ENCODE measurements at places on chromosomes 1 and 21. TPM values are rescaled to one million over a fixed set of nuclear protein-coding genes. Genes with fewer than 3 reads are reported as not detected.
A peak's percentile ranks its signal among the peaks of the same experiment; 100 is the strongest.

GRCh38 chr1:34889705-34890104, 30.2 kb upstream of the SMIM12 start:
- H3K36me3 ChIP-seq: no peaks in the 10 kb centered on the region
- DNase-seq: no peak
- H3K27ac ChIP-seq: no peak overlapping the region

GRCh38 chr1:45328680-45329079, 2.0 kb downstream of the HPDL start:
- peaks cover 44% of the 10 kb centered on the region for H3K36me3 ChIP-seq
- H3K27ac ChIP-seq: no peak overlapping the region
- H3K27me3 ChIP-seq: no peaks in the 10 kb centered on the region

DNA sequence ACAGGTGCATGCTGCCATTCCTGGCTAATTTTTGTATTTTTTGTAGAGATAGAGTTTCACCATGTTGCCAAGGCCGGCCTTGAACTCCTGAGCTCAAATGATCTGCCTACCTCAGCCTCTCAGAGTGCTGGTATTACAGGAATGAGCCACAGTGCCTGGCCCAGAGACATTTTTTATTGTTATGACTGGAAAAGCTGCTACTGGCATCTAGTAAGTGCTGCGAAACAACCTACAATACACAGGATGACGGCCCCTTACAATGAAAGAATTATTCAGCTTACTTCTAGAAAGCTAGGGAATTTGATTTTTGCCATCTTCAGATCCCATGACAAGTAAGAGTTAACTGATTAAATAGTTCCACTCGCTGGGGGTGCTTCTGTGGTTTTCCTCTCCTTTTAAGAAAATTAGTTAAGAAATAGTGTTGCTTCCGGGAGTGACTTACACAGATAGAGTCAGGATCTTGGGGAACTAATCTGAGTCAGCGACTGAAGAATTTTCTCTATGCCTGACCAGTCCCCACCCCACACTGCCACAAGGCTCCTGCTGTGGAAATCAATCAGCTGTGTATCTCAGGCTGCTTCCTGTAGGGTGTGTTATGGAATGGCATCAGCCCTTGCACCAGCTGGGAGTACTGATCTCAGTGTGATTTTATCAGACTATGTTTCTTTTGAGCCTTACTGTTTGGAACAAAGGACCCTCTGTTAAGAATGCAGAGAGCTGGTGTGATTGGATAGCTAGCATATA, 93.0 kb upstream of the BMP8A start:
- peak; percentile 36 for DNase-seq
- H3K27ac ChIP-seq: peak overlapping the region; percentile 46
- H3K36me3 ChIP-seq: no peaks in the 10 kb centered on the region

- no peak for DNase-seq
- no peaks in the 10 kb centered on the region for H3K4me1 ChIP-seq
- H3K27me3 ChIP-seq: no peaks in the 10 kb centered on the region
- H3K4me3 ChIP-seq: no peak overlapping the region
- no peak overlapping the region for H3K27ac ChIP-seq
- H3K36me3 ChIP-seq: no peaks in the 10 kb centered on the region
Measured at GRCh38 chr21:26769613-26770188, 75.5 kb downstream of the ADAMTS1 start.

DNA sequence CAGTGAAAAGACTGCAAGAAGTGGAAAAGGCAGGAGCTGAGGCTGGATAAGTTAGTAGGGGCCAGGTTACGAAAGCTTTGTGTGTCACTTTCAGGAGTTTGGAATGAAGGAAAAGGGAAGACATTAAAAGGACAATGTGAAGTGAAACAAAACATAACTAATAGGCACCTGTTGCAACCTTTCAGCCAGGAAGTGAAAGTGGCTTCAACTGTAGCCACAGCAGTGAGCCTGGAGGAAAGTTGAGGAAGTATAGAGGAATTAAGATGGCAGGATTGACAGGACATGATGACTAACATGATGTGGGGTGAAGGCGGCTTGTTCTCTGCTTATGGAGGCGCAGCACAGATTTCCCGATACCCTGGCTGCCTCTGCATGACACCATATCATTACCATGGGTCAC, 68.9 kb downstream of the C4BPA start:
- H3K4me1 ChIP-seq: no peaks in the 10 kb centered on the region
- no peaks in the 10 kb centered on the region for H3K36me3 ChIP-seq
- no peak overlapping the region for H3K4me3 ChIP-seq
- no peak overlapping the region for H3K27ac ChIP-seq
- H3K27me3 ChIP-seq: no peaks in the 10 kb centered on the region

DNA sequence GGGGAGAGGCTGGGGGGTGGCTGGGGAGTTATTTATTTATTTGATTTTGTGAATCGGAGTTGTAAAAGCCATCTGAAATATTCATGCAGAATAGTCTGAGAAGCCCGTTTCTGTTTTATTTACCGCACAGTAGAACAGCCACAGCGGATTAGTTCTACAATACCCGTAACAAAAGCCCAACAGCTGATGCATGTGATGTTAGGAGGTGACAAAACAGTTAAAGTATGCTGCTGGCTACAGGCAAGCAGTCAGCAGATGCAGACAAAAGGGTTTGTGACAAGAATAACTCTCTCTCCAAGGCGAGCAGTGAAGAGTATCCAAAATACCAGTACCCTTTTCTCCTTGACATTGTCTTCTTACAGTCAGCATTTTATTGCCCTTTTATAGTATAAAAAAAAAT, 42.0 kb downstream of the PROX1 start:
- H3K4me3 ChIP-seq: no peak overlapping the region
- no peaks in the 10 kb centered on the region for H3K27me3 ChIP-seq
- no peak for DNase-seq
- no peaks in the 10 kb centered on the region for H3K36me3 ChIP-seq
- H3K27ac ChIP-seq: peak overlapping the region; percentile 93

GRCh38 chr1:18636596-18637508, 6.2 kb downstream of the PAX7 start:
- peaks cover 99% of the 10 kb centered on the region for H3K27me3 ChIP-seq
- H3K36me3 ChIP-seq: no peaks in the 10 kb centered on the region
- no peak for DNase-seq
- no peak overlapping the region for H3K27ac ChIP-seq

- no peaks in the 10 kb centered on the region for H3K36me3 ChIP-seq
- H3K27me3 ChIP-seq: no peaks in the 10 kb centered on the region
- DNase-seq: no peak
- peak overlapping the region; percentile 57 for H3K27ac ChIP-seq
- H3K4me3 ChIP-seq: peak overlapping the region; percentile 76
Measured at GRCh38 chr1:161304927-161305866, 4.6 kb downstream of the MPZ start.

- no peaks in the 10 kb centered on the region for H3K36me3 ChIP-seq
- no peaks in the 10 kb centered on the region for H3K27me3 ChIP-seq
- DNase-seq: peak; percentile 21
- H3K4me3 ChIP-seq: no peak overlapping the region
- H3K27ac ChIP-seq: no peak overlapping the region
Measured at GRCh38 chr1:1914101-1914970, 724 bp upstream of the CALML6 start.

DNA sequence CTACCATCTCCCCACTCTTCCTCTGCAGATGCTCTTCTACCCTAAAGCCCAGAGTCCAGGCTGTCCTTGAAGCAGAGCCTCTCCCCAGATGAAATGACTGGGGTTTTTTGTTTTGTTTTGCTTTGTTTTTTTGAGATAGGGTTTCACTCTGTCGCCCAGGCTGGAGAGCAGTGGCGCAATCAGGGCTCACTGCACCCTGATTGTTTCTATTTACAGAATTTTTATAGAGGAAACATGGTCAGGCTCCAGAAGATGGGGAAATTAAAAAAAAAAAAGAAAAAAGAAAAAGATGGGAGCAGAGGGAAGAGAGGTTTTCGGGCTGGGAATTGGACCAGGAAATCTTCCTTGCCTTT, 43.7 kb upstream of the ZNF281 start:
- H3K36me3 ChIP-seq: no peaks in the 10 kb centered on the region
- no peaks in the 10 kb centered on the region for H3K4me1 ChIP-seq
- H3K27ac ChIP-seq: no peak overlapping the region
- no peak for DNase-seq
- H3K27me3 ChIP-seq: no peaks in the 10 kb centered on the region
- no peak overlapping the region for H3K4me3 ChIP-seq

GRCh38 chr1:57485643-57486042, 61.8 kb upstream of the DAB1 start:
- no peak overlapping the region for H3K27ac ChIP-seq
- no peaks in the 10 kb centered on the region for H3K27me3 ChIP-seq
- no peaks in the 10 kb centered on the region for H3K4me1 ChIP-seq

- no peak overlapping the region for H3K4me3 ChIP-seq
- H3K36me3 ChIP-seq: no peaks in the 10 kb centered on the region
- no peak for DNase-seq
- H3K27me3 ChIP-seq: peaks cover 4% of the 10 kb centered on the region
- H3K4me1 ChIP-seq: no peaks in the 10 kb centered on the region
Measured at GRCh38 chr1:236400061-236400603, 6.0 kb downstream of the EDARADD start.

GRCh38 chr21:44272284-44272858, 10.7 kb upstream of the DNMT3L start:
- no peak overlapping the region for H3K4me3 ChIP-seq
- H3K27ac ChIP-seq: no peak overlapping the region
- no peaks in the 10 kb centered on the region for H3K27me3 ChIP-seq
- H3K4me1 ChIP-seq: no peaks in the 10 kb centered on the region
- no peaks in the 10 kb centered on the region for H3K36me3 ChIP-seq

DNA sequence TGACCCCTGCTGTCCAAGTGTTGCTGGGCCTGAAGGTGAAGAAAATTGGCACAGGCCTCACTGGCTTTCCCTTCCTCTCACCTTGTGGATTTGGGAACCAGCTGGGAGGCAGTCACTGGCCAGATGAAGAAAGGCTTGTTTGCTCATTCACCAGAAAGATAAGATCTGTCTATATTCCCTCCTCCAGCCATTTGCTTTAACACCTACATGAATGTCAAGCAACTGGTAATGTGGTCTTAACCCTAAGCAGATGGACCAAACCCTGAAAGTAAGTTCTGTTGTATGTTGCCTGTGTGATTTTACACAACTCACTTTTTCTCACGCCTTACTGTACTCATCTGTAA, 10.3 kb upstream of the SRRM1 start:
- peaks cover 5% of the 10 kb centered on the region for H3K27me3 ChIP-seq
- no peak overlapping the region for H3K27ac ChIP-seq
- no peaks in the 10 kb centered on the region for H3K4me1 ChIP-seq
- H3K36me3 ChIP-seq: no peaks in the 10 kb centered on the region

DNA sequence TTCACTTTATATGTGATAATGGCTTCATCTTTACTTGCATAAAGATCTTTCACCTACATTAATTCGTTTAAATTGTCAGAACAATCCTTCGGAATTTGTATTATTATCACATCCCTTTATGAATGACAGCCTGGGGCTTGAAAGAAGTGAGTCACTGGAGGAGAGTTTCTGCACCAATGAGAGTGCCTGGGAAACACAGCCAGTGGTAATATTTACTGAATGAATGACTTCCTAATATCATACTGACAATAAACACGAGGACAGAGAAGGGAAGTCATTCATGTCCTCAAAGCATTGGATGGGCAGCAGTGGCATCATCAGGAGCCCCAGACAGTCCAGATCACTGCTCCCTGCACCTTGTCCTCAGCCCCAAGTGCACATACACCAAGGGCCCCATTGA, 40.7 kb upstream of the PDE4B start:
- no peaks in the 10 kb centered on the region for H3K27me3 ChIP-seq
- no peak for DNase-seq
- H3K27ac ChIP-seq: no peak overlapping the region
- no peaks in the 10 kb centered on the region for H3K4me1 ChIP-seq

Gene PGBD5
- total RNA-seq: 16.1 TPM

Gene GDAP2
- 16.2 TPM for total RNA-seq
